Sciatic nerve (tissue), 2 donors: ENCODE measurements at places on chromosomes 11 and 22.

GRCh38 chr22:17537155-17537554, 26.1 kb upstream of the SLC25A18 start:
- no peak for DNase-seq

DNA sequence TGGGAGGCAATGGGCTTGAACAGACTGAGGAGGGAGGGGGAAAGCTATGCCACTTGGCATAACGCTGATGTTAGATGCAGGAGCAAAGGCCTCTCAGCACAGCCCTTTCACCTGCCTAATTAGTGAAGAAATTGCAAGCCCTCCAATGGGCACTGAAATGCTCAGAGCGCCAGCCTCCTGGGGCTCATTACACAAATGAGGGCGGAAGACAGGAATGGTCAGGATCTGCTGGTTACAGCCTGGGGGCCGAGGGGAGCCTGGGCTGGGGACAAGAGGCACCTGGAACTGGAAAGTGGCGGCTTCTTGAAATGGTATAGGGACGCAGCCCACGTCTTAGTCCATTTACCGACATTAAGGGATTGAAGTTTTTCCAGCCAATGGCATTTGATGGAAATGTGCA, 50.2 kb upstream of the PLET1 start:
- DNase-seq: no peak

DNA sequence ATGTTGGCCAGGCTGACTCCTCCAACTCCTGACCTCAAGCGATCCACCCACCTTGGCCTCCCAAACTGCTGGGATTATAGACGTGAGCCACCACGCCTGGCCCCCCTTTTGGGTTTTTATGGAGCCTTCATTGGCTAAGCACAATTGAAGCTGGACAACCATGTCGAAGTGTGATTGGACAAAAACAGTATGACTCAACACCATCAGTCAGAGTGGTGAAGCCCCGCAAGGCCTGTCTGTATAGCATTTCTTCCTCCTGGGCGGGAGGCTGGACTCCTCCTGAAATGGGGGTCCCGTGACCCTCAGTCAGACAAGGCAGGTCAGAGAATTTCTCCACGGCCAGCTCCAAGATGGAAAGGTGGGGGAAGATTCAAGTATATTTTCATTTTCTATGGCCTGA, 3.1 kb upstream of the PARVB start:
- DNase-seq: no peak

DNA sequence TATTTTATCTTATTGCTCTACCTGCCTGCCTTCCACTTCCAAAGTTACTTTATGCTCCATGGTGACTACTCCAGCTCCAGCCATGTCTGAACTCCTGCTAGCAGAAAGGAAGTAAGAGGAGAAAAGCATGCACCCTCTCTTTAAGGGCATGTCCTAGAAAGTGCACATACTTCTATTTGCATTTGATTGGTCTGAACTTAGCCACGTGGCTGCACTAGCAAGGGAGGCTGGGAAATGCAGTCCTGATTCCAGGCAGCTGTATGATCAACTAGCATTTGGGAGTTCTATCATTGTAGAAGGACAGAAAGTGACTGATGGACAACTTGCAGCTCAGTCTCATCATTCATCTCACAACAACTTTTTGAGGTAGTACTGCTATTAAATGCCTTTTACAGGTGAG, 515.7 kb downstream of the BUD13 start:
- DNase-seq: no peak

DNA sequence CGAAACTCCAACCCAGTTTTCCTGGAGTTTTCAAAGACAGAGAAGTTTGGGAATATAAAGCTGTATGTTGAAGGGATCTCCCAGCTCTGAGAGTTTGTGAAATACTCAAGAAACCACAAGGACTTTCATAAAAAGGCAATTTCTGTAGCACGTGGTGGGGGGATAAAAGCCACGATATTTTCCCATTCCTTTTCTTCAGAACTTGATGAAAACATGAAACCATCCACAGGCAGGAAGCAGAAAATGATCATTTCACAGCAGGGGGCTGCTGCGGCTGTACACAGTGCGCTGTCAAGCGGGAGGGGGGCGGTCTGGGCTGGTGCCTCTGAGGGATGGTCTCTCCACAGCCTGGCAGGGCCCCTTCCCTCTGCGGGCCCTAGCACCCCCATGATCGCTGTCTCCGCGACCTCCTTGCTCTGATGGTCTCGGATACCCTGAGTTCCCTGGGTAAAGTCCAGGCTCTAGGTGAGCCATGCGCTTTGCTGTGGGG, 423.2 kb downstream of the MN1 start:
- no peak for DNase-seq

DNA sequence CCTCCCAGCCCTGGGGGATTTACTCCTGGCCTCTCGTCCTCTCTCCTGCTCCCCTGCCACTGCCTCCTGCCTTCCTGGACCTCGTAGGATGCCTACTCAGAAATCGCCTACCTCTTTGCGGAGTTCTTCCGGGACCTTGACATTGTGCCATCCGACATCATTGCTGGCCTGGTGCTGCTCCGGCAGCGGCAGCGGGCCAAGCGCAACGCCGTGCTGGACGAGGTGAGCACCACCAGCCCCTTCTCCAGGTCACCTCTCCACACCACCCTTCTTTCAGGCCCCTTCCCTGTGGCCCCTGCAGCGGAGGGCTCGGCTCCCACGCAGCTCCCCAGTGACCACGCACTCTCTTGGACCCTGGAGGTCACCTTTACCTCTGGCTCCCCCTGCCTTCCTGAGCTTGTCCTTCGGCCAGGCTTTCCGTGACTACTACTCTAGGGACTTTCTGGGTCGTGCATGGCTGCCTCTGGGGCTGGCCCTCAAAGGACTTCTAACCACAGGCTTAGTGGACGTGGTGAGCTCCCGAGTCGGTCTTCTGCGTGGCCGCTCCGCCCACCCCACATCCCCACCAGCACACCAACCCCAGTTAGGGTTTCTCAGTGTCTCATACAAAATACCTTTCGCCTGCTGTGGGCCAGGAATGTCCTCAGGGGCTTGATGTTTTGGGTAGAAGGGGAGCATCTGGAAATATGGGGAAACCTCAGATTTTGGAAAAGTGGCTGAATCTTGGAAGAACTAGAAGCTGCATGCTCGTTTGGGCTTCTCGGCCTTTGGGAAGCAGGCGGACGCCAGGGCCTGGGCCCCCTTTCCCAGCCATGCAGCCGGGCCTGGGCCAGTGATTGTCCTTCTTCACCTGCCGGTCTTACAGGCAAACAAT, 24.1 kb upstream of the MYRF start:
- no peak for DNase-seq

DNA sequence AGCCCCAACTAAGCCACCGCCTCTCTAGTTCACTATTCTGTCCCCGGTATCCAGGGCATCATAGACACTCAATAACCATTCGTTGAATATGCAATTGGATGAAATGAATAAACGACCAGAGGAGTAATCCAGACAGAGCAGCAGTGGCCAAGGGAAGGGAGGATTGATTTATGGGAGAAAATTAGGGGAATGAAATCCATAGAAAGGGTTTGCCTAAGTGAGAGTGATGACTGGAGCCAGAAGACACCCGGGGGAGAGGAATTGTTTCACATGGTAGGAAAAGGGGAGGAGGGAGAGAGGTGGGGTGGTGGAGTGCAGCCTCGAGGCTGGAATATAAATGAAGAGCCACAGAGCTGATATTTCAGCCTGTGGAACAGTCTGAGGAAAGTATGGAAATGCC, 168.2 kb downstream of the COMMD9 start:
- no peak for DNase-seq

DNA sequence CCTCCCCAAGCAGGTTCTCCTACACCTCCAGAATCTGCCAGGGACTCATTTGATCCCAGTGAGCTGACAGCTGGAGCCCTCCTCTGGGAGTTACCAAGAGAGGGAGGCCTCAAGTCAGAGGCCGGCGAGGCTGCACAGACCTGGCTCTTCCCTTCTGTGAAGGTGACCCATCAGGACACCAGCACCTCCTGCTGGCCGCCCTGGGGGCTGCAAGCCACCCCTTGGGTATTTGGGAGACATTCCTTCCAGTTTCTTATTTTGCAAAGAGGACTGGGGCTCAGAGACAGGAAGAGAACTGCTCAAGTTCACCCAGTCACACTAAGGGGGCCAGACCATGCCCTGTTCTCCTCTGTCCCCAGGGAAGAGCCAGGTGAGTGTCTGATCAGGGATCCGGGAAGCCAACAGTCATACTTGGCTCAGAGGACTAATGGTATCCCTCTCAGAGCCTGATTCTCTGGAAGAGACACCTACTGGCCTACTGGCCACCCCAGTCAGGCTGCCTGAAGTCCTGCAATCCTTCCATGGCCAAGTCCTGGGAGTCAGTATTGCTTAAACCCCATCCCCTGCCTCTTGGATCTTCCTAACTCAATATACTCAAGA, 40.5 kb upstream of the RIC3 start:
- no peak for DNase-seq

GRCh38 chr22:31230871-31231621, 18.9 kb downstream of the LIMK2 start:
- DNase-seq: no peak

DNA sequence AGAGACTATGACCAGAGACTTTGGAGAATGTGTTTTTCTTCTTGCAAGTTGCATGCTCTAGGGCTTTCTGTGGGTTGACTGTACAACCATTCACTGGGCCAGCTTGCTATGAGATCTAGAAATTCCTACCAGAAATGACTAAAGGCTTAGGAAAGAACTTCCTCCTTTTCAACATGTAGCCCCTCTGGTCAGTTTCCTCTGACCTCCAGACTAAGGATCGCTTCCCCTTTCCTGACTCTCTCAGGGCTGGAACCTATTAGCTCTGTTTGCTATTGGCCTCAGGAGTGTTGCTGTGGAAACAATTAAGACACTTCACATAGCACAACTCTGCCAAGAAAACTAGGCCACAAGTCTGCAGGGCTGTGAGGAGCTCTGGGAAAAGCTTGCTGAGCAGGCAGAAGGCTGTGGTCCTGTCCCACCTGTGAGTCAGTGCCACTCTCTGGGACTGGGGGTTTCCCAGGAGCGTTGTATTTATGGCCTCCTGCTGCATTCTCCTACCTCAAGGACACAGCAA, 10.7 kb downstream of the CRY2 start:
- no peak for DNase-seq

GRCh38 chr11:37533087-37533486, 935.1 kb upstream of the RAG2 start:
- DNase-seq: no peak

- DNase-seq: no peak
Observed at GRCh38 chr11:73465023-73465675, 89.0 kb downstream of the RELT start.

- DNase-seq: no peak
Observed at GRCh38 chr22:43008509-43008908, 6.4 kb downstream of the PACSIN2 start.

GRCh38 chr11:33694346-33695050, 6.1 kb downstream of the C11orf91 start:
- no peak for DNase-seq

GRCh38 chr11:87036756-87037449, 831 bp upstream of the TMEM135 start:
- no peak for DNase-seq

DNA sequence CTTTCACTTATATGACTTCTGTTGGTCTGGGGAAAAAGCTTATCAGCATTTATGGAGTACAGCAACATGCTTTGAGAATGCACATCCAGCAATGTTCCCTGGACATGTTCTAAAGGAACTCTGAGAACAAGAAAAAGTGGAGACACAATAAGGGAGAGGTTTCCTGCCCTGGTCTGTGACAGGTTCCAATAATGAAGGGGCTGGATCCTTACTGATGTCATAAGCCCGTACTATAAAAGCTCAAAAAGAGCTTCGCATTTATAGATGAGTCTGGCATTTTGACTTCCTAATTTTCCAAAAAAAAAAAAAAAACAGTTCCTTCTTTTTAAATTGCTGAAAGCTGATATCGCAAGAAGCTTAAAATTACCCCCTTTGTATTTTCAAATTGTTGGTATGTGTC, 129.1 kb downstream of the MPPED2 start:
- no peak for DNase-seq

- no peak for DNase-seq
Observed at GRCh38 chr11:9691865-9692264, 28.0 kb downstream of the SWAP70 start.

- DNase-seq: no peak
Observed at GRCh38 chr11:833849-834311, 1.1 kb downstream of the CD151 start.

DNA sequence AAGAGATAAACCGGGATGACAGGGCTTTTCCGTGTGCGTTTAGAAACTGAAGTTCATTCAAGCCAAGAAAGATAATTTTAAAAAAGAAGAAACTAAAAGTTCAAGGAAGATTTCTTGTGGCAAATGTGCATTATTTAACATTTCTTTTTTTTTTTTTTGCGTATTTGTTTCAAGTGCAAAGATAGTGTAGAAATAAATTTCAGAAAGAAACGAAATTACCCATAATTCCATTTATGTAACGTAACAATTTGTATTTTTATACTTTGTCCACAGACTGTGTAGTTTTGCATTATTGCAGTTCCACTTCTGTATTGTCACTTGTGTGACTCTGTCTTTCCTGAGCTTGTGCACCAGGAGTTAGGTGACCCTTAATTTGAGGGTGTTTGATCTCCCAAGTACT, 24.0 kb downstream of the SNAP29 start:
- no peak for DNase-seq

DNA sequence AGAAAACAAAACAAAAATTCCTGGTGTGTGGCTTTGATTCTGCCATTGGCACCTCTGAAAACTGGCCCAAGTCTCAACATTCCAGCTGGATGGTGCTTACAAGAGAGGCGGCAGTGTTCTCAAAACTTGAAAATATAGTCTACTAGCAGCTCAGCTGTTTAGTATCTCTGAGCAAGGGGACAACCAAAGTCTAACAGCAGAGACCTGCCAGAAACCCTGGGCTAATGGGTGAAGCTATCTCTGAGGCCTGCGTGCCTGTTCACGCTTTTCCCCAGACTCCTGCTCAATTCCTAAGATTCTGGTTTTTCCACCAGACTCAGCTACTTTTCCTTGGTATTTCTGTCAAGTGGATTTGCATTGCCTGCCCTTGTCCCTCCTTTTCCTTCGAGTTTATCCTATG, 17.9 kb downstream of the TMEM218 start:
- DNase-seq: no peak

- peak; percentile 95 for DNase-seq
Observed at GRCh38 chr11:69443138-69443967, 38.1 kb upstream of the LINC01488 start.

- DNase-seq: no peak
Observed at GRCh38 chr11:120332822-120333716, 3.1 kb upstream of the ARHGEF12 start.

DNA sequence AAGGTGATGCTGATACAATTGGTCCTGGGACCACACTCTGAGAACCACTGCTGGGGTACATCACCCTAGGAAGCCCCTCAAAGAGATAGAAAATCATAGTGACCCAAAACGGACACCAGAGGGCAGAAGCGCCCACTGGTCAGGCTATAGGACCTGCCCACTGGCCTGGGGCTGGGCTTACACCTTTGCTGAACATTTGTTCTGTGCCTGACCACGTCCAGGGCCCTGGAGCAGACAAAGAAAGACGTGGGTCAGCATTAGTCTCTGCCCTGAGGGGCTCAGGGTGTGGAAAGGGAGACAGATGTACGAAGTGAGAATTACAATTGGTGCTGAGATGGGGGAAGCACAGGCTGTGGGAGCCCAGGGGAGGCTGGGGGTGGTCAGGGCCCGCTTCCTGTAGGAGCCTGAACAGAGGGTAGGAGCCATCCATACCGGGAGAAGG, 14.4 kb upstream of the SERPINH1 start:
- DNase-seq: peak; percentile 85
